ENCODE measurements at places on chromosomes 4 and X.

- DNase-seq, result peak; percentile 41
Measured at GRCh38 chr4:147825451-147826287, 93.8 kb downstream of the ARHGAP10 start.

DNA sequence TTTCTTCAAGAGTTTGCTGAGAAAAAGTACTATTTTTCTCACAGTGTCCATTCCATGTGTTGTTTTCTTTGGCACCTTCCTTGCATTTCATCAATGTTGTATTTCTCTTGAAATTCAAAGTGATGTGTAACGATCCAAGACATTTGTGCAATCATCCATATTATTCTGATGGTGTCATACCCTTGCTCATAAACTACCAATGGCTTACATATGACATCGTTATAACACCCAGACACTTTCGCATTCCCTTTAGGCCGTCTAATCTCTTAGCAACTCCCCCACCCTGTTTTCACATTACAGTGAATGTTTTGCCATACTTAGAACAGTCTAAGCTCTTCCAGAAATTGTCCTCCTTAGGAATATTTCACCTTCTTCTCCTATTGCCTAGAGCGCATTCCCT lies 1779.0 kb downstream of the PCDH7 start:
- peak; percentile 70 for DNase-seq

GRCh38 chr4:2079006-2079405 lies 19.9 kb downstream of the NAT8L start:
- DNase-seq, result no peak

- DNase-seq, result no peak
Measured at GRCh38 chr4:108072300-108072699, 82.6 kb downstream of the HADH start.

DNA sequence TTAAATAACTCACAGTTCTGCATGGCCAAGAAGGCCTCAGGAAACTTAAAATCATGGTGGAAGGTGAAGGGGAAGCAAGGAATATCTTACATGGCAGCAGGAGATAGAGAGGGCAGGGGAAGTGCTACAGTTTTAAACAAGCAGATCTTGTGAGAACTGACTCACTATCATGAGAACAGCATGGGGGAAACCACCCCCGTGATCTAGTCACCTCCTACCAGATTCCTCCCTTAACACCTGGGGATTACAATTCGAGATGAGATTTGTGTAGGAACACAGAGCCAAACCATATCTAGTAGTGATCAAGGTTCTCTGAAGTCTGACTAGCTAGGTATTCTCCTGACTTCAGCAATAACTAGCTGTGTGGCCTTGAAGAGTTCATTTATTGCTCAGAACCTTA lies 56.0 kb downstream of the BANK1 start:
- no peak for DNase-seq

DNA sequence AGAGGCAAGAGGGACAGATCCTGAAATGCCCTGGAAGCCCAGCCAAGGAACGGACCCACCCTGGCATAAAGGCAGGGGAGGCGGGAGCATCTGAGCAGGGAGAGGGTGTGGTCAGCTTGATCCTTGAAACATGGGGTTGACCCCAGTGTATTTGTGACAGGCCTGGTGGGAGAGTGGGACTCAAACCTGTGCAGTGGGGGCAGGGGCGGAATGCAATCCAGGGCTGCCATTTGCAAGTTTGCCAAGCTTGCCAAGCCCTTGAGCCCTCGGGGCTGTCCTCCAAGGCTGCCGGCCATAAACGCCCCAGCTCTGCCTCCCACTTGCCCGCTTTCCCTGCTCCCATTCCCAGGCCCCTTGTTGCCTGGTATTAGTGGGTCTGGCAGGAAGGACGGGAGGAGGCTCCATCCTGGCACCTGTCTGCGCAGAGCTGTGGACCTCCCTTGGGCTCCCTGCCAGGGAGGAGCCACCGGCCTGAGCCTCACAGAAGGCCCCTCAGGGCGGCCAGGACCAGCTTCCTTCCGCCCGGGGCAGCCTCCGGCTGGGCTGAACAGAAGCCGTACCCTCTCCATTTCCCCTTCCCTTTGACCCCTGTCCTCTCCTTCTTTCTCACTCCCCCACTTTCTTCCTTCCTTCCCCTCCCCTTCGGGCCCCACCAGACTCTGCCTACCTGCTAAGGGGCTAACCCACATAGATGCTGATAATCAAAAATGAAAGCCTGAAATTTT lies 661 bp downstream of the S100P start:
- no peak for DNase-seq

GRCh38 chr4:127400276-127400675 lies 232.5 kb upstream of the INTU start:
- peak; percentile 13 for DNase-seq

GRCh38 chrX:114800719-114801118 lies 216.7 kb downstream of the IL13RA2 start:
- peak; percentile 36 for DNase-seq

GRCh38 chrX:38618180-38618579 lies 56.8 kb downstream of the TSPAN7 start:
- DNase-seq, result no peak

Measured in fibroblast of skin of scalp (primary cell).